ENCODE measurements at places on chromosomes 2 and 18.

- DNase-seq: no peak
Measured at GRCh38 chr2:54999182-54999581, 51.1 kb downstream of the RTN4 start.

- no peak for DNase-seq
Measured at GRCh38 chr2:223494942-223495341, 107.2 kb downstream of the SCG2 start.

GRCh38 chr2:216363221-216363620 lies 9.1 kb downstream of the MARCHF4 start:
- no peak for DNase-seq

GRCh38 chr2:60984720-60985119 lies 32.8 kb upstream of the PEX13 start:
- no peak for DNase-seq

DNA sequence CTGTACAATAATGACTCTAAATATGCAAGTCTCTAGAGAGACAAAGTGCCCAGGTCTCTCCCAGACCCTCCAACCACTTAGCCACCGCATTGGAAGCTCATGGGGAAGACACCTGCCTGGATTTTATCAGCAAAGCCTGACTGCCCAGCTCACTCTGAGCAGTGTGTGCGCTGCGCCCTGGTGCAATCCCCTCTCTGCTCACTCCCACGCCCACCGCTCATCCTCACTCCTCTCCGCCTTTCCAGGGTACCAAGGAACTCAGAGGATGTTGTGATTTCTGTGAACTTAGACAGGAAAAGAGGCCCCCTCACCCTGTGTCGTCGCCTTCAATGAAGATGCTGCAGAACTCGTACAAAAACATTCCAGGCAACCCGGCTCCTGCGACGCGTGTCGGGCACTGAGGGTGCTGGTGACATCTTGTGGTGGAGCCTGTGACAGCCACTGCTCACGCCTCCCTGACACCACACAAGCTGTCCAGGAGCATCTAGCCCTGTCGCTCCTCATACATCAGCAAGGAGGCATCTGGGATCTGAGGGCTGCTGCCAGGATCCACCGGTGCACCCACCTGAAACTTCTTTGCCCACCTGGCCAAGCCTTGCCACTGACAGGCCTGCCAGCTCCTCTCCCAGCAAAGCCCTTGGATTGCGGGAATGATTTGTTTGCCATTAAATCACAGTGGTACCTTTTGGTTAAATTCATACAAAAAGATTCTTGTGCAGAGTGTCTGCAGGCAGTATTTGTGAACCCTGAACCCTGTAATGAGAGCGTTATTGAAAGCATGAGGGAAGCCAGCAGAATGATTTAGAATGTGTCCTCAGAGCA lies 220.4 kb downstream of the ZNF516 start:
- DNase-seq: no peak

DNA sequence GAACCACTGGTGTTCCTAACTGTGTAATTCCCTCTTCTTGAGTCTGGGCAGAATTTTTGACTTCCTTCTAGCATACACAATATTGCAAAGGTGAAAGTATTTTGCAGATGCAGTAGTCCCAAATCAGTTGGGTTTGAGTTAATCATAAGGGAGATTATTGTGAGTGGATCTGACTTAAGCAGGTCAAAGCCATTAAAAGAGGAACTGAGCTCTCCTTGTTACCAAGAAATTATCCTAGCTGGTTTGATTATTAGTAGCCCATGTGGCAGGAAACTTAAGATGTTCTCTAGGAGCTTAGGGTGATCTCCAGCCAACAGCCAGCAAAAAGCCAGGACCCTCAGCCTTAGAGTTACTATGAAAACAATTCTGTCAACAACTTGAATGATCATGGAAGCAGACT lies 221.8 kb downstream of the RPIA start:
- DNase-seq: no peak

GRCh38 chr2:10190255-10190654 lies 67.7 kb downstream of the RRM2 start:
- no peak for DNase-seq

DNA sequence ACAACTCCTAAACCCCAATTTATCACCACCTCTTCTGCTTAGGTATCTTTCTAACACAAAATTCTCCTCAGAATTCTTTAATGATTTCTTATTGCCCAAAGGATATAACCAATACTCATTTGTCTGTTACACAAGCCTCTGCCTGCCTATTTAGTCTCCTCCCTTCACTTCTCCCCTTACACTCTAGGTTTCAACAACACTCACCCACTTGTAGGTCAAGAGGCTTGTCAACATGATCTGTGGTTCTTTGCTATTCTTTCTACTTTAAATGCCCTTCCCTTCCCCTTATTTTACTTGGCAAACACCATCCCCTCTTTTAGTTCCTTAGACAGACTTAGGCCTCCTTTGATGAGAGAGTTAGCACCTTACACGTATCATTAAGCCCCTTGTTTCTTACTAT lies 69.0 kb upstream of the C2orf15 start:
- no peak for DNase-seq

DNA sequence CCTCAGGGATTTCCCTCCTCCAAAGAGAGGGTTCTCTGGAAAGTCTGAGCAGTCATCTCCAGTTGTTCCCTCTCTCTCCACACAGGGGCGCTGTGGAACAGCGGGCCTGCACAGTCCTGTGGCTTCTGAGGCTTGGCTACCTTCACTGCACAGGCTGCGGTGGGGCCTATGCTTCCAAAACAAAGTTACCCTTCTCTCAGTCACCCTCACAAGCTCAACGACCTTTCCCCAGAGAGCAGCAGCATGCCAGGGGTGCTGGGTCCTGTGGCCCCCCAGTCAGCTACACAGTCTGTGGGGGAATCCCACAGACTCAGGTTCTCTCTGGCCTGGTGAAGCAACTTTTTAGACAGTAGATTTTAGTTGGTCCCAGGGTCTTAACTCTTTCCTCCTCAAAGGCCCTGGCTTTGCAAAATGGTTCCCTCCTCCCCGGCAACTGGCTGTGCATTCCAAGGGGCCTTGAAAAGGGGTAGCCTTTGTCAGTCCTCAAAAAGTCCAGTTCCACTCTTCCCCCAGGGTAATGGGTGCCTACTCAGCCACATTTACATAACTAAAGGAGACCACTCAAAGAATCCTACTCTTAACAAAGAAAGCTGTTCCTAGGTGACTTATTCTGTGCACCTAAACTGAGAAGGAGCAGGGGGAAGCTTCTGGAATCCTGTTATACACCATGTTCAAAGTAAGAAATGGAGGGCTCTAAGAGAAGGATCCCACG lies 14.9 kb downstream of the B3GNT7 start:
- DNase-seq: no peak

DNA sequence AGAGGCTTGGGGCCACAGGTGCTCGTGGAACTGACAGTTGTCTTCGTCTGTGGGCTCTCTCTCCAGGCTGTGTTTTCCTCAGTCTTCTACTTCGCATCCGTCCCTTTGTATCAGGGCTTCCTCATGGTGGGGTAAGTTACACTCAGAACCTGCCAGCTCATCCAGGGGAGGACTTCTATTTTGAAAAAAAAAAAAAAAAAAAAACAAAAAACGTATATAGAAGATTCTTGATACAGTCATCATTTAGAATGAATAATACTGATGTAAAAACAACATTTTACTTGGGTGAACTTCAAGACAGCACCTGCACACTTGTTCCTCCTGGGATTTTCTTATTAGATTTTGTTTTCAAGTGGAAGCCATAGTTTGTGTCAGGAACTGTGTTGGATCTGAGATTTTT lies 47.7 kb upstream of the NFATC1 start:
- DNase-seq: no peak

GRCh38 chr2:158095912-158096311 lies 5.8 kb upstream of the UPP2 start:
- no peak for DNase-seq

GRCh38 chr2:154978710-154979109 lies 280.2 kb downstream of the KCNJ3 start:
- DNase-seq: no peak

DNA sequence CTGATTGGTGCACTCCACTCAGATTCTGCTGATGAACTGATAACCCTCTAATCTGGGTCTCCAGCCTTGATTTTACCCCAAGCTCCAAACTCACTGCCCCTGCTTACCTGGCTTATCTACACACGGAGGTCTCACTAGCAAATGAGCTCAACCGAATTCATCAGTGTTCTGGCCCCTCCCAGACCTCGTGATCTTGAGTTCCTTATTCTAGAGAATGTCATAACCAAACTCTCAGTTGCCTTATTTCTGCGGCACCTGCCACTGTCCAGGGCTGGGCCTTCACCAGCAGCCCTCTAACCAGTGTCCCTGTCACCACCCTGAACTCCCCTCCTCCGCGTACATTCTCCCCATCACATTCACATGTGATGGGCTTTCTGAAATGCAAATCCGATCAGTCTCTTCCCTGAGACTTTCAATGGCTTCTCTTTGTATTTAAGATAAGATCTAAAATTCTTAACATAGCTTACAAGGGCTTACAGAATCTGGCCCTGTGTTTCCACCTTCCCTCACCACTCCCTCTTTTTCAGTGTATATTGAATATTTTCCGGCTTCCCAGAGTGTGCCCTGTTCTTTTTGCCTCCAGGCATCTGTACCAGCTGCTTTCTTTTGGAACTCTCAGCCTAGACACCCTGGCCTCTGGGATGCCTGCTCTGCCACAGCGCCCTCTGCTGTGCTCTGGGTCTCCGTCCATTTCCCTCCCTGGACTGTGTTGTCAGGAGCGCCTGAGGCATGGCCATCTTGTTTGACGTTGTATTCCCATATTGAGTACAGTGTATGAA lies 31.1 kb downstream of the NAB1 start:
- DNase-seq: peak; percentile 53

Data from activated CD4-positive, alpha-beta T cell treated with anti-CD3 and anti-CD28 coated beads, Interleukin-2, amount 50 U/mL, for 4 hours (primary cell).